Left renal cortex interstitium (tissue), 4 donors: ENCODE measurements at places on chromosomes 12 and 14. TPM values are rescaled to one million over a fixed set of nuclear protein-coding genes. Genes with fewer than 3 reads are reported as not detected.

KCNMB4 gene
- 14.9 TPM for polyA plus RNA-seq

NFE2 gene
- polyA plus RNA-seq = 3.1 TPM

HOXC12 gene
- not detected for polyA plus RNA-seq

DNA sequence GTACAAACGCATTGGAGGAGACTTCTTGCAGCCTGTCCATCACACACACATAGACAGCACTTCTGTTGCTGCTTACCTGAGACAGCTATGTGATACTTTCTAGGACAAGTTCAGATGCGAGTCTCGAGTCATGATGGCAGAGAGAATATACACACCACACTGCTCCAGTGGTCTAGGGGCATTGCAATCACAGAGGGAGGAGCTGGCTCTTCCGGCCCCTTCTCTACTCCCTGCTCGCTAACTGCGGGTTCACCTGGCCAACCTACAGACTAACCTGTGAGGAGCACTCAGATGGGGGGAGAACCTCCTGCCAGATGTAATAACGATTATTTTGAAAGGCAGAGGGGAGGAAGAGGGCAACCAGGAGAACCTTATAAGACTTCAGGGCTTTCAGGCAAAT lies 30.7 kb downstream of the EMP1 start:
- no peak for DNase-seq

DNA sequence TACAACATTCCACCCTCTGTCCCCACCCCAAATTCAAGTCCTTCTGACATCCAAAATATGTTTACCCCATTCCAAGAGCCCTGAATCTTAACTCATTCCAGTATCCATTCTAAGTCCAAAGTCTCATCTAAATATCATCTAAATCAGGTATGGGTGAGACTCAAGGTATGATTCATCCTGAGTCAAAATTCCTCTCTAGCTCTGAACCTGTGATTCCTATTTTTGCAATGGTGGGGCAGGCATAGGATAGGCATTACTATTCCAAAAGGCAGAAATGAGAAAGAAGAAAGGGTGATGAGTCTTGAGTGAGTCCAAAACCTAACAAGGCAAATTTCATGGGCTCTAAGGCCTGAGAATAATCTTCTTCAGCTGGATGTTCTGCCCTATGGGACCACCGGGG lies 140.3 kb upstream of the FAR2 start:
- no peak for DNase-seq

GRCh38 chr12:110245369-110245772 lies 35.7 kb upstream of the ATP2A2 start:
- no peak for DNase-seq
